ENCODE measurements at places on chromosomes 1 and 21.

- DNase-seq = no peak
Measured at GRCh38 chr1:25989440-25990234, 8.2 kb downstream of the PAFAH2 start.

GRCh38 chr21:25988738-25989137 is 181.8 kb downstream of the APP start:
- no peak for DNase-seq

GRCh38 chr1:180153032-180153431 is 1.6 kb upstream of the QSOX1 start:
- DNase-seq = no peak

DNA sequence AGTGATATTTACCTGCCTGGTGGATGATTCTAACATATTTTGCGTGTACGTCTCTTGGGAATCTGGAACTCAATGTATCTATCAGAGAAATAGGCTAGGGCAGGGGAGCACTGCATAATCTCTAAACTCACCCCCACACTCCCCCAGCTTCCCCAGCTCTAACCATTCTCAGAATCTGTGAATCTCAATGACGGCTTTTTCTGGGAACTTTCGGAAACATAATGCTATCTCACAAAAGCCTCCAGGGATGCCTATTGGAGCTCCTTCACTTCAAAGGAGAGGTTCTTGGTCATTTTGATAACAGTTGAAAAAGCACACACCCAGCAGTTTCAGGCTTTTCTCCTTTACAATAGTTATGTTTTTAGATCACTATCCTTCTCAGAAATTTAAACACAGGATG is 113.8 kb upstream of the MAGI3 start:
- no peak for DNase-seq

- DNase-seq = peak; percentile 64
Measured at GRCh38 chr1:240906477-240906876, 294.5 kb upstream of the GREM2 start.

- no peak for DNase-seq
Measured at GRCh38 chr1:73821520-73821919, 376.5 kb downstream of the LRRIQ3 start.

DNA sequence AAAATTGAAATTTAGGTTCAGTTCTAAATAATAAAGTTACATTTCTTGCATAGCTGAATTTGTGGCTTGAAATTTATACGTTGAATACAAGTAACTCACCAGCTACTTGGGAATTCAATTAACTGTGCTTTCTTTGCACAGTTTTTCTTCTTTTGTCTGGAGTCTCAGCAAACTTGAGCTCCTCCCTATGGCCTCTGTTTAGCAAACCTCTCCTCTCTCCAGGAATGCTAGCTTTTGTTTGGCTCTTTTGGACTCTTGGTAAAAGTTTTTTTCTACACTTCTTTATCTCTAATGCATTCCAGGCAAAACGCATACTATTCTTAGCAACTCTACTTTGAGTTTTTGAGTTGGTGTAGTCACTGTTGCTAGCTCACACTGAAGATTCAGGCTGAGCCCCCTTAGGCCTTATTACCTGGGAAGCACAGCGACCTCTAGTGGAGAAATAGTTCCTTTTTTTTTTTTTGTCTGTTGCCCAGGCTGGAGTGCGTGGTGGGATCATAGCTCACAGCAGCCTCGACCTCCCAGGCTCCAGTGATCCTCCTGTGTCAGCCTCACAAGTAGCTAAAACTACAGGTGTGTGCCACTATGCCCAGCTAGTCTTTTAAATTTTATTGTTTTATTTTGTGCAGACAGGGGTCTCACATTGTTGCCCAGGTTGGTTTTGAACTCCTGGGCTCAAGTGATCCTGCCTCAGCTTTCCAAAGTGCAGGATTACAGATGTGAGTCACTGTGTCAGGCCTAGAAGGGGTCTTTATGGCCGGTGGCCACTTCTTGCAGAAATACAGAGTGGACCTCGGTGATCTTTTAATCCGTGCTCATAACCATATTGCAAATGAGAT is 61.7 kb downstream of the CASQ2 start:
- DNase-seq = peak; percentile 44

GRCh38 chr21:27425172-27425571 is 458.3 kb upstream of the ADAMTS5 start:
- DNase-seq = no peak

DNA sequence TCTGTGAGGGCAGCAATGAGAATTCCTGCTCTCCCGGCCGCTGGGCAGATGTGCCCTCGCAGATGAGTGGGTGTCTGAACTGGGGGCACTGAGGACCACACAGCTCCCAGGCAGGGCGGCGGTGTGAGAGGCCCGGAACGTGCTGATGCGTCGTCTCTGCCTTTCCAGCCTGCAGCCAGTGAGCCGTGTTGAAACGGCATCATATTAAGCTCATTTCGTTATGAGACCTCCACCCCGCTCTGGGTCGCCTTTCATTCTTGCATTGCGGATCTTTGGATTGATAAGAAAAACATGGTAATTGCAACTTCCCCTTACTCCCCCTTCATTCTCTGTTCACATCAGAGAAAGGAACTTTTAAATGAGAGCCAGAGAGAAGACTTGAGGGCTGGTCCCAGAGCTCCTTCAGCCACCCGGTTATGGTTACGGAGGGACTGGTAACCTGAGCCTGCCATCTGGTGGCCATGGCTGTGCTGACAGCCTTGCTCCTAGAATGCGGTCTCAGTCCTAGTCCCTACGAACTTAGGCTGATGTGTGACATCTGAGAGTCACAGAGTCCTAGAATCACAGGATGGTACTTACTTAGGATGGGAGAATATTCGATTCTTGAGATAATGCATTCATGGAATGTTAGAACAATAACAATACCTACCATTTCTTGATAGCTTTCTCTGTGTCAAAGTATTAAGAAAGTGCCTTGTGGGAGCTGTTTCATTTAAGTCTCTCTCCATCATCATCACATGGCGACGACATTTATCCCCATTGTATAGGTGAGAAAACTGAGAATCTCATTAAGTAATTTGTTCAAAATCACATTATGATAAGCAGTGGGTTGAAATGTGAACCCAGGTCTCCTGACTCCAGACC is 271.0 kb downstream of the TRABD2B start:
- DNase-seq = peak; percentile 89

DNA sequence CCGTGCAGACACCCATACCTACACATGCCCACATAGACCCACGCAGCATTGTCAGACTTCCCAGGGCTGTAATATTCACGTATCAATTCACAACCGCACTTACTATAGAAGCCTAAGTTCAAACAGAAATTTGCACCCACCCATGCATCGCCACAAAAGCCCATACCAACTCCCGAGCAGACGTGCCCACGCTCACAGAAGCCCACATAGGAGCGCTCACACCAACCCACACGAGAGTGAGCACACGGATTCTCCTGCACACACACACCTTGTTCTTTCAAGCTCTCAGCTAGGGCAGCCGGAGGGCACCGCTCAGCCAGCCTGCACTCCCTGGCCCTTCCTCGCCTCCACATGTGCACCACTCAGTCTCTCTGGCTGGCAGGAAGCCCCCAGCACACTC is 4.6 kb downstream of the MFAP2 start:
- no peak for DNase-seq

DNA sequence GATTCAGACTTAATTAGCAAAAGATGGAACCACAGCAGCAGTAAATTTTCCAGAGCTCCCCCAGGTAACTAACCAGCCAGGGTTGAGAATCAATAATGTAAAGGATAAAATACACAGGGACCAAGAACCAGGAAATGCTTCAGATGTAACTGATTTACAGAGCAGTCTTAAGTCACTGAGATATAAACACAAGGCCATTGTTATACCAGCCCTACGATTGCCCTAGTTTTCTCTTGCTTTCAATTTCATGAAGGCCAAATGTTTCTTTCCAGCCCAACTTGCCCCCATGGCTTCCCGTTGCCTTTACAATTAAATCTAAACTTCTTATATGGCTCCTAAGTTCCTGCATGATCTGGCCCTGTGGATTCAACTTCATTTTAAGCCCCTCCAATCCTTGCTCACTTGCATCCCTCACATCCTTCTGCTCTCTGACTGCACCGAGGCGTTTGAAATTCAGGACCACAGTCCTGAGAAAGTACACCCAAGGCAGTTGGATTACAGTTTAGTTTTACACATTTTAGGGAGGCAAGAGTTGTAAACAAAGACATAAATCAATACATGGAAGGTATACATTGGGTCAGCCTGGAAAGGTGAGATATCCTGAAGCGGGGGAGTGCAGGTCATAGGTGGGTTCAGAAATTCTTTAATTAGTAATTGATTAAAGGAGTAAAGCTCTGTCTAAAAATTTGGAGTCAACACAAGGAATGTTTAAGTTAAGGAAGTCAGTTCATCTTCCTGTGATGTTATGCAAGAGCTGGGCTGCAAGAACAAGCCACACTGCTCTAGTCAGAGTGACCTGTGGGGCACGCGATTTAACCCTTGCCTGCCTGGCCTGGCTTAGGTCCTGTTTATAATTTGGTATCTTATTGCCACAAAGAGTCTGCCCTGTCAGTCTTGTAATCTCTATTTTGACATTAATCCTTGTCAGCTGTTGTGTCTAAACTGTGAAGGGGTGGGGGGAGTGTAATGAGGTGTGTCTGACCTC is 69.9 kb upstream of the COG2 start:
- DNase-seq = peak; percentile 45

- no peak for DNase-seq
Measured at GRCh38 chr1:67446893-67447292, 16.7 kb upstream of the SERBP1 start.

GRCh38 chr1:40808002-40808401 is 24.4 kb downstream of the KCNQ4 start:
- no peak for DNase-seq

- no peak for DNase-seq
Measured at GRCh38 chr1:27656157-27656893, 15.7 kb downstream of the IFI6 start.

DNA sequence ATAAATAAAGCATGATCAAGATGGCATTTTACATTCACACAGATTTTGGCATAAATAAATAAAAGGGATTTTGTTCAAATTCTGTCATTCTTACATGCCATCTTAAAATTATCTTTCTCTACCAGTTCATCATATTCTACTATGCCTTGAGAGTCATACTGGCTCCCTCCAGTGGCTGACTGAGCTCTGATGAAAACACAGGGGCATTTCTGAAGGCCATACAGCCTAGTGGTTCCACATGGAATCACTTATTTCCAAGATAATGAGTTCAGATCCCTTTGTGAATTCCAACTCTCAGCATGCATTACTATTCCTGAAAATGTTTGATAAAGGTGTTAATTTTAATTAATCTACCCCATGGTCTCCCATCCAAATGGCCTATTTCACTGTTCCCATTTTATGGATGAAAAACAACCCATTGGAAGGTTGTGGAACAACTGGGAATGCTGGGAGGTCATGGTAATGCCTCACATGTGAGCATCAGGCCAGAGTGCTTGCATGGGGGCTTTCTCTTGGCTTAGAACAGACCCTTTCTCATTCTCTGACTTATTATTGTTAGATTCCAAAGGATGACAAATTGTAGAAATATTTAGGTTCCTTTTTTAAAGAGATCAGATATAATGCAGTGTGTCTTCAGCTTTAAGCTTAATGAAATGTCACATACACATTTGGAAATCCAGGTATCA is 622.4 kb upstream of the PKN2 start:
- peak; percentile 60 for DNase-seq

- DNase-seq = no peak
Measured at GRCh38 chr1:15519625-15520024, 4.4 kb downstream of the CASP9 start.

DNA sequence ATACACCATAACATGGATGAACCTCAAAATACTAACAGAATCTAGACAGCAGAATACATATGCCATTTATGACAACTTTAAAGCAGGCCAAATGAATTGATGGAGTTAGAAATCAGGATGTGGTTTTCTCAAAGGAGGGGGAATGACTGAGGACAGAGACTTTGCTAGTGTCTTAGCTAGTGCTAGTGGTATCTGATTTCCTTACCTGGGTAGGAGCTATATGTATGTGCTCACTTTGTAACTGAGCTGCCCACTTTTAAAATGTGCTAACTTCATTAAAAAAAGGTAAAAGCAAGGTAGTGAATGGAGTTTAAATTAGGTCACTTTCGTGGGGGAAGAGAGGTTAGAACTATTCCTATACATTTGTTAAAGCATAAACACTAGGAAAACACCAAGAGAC is 2.6 kb downstream of the GTF2B start:
- no peak for DNase-seq

GRCh38 chr1:206940588-206940936 is 5.7 kb downstream of the PIGR start:
- DNase-seq = no peak

- DNase-seq = no peak
Measured at GRCh38 chr1:24555591-24556413, at the start of gene NCMAP. Gene NCMAP (plus strand): TSS chr1:24556087. CDS start chr1:24595431, 39,344 bp downstream.

Data from large intestine (tissue), 12 donors.